ENCODE measurements at places on chromosomes 16 and 17.
A peak's percentile ranks its signal among the peaks of the same experiment; 100 is the strongest.

DNA sequence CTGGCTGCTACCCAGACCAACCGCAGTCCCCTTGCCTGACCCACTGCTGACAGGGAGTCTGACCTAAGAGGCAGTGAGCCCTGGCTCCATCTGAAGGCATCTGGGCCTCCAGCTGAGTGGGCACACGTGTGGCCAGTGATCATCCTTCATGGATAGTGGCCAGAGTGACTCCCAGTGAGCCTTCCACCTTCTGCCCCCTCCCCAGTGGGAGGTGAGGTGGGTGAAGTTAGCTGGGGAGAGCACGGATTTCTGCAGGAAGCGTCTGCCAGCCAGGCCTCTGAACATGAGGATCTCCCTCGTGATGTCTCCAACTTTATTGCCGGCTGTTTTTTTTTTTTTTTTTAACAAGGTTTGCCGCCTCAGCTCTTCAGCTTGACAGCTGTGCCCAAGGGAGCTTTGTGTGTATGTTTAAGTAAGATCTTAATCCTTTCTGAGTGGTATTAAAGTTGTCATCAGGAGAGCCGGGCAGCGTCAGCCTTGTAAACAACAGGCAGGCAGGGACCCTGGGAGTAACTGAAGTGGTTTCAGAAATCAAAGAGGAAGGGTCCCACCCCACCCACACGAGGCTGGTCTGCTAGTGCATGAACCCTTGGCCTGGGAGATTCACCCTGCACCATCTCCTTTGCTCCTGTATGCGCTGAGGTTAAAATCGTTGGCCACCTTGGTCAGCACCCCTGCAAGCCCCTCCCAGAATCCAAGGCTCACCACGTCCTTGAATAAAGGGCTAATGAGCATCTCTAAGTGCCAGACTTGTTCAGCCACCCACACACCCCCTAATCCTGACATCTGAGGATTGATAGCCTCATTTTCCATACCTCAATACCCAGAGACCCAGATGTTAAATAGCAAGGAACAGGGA, 33.3 kb downstream of the RHBDL3 start:
- no peak for DNase-seq

- DNase-seq = no peak
These were observed 29.9 kb upstream of the FOXF1 start for GRCh38 chr16:86480444-86480843.

GRCh38 chr16:14133907-14134306, 62.8 kb downstream of the MRTFB start:
- no peak for DNase-seq

DNA sequence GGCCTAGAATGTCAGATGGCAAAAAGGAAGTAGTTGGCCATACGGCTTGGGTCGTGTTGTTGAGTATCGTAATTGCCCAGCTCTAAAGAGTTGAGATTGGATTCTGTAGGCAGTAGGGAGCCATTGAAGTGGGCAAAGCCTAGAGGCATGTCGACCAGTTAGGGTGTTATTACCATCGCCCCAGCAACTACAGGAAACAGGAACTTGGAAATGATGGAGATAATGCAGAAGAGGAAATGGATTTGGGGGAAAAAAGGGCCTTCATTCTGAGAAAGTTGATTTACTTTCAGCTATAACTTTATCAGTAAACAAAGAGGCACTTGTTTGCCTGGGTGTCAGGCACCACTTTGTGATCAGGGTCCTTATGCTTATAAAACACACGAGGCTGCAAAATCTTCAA, 52.6 kb downstream of the COX10 start:
- peak; percentile 19 for DNase-seq

GRCh38 chr16:85851034-85851785, 47.8 kb upstream of the IRF8 start:
- DNase-seq = no peak
